ENCODE measurements at places on chromosomes 5 and 9. TPM values are rescaled to one million over a fixed set of nuclear protein-coding genes. Genes with fewer than 3 reads are reported as not detected.
A peak's percentile ranks its signal among the peaks of the same experiment; 100 is the strongest.

DNA sequence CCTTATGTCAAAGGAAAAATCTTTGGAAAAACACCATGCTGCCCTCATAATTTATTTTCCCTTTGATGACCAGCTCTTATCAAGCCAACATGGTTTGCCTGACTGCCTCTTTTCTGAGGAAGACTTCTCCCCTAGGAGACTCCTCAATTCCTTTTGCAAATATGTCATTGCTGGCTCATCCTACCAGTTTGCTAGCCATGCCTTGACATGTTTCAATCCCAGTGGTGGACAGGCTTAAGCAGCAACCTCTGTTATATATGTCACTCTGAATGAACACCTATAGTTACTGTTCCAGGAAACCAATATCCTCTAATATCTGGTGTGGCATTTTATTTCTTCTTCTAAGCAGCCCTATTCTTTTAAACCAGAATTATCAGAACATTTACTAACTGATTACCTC lies 615.8 kb downstream of the HTR1A start:
- H3K4me3 ChIP-seq, result no peak overlapping the region
- no peaks in the 10 kb centered on the region for H3K4me1 ChIP-seq
- no peaks in the 10 kb centered on the region for H3K36me3 ChIP-seq
- no peak overlapping the region for H3K27ac ChIP-seq

Gene DNAI1
- total RNA-seq, result not detected

- no peaks in the 10 kb centered on the region for H3K27me3 ChIP-seq
- no peak for DNase-seq
- peak overlapping the region; percentile 42 for H3K27ac ChIP-seq
- H3K4me1 ChIP-seq, result peaks cover 16% of the 10 kb centered on the region
- H3K4me3 ChIP-seq, result no peak overlapping the region
Measured at GRCh38 chr5:132506094-132506692, 15.6 kb upstream of the IRF1 start.

Gene PCDHGB3
- total RNA-seq, result 11.2 TPM

All from thoracic aorta (tissue), 2 donors.